ENCODE measurements at places on chromosomes 2 and 18. TPM values are rescaled to one million over a fixed set of nuclear protein-coding genes. Genes with fewer than 3 reads are reported as not detected.

The GPR55 gene
- total RNA-seq, result 0.39 TPM

The REG3G gene
- total RNA-seq, result not detected

The ABCG8 gene
- not detected for total RNA-seq

The RGPD3 gene
- total RNA-seq, result 0.10 TPM

The C2orf80 gene
- total RNA-seq, result not detected

The TNS1 gene
- 581 TPM for total RNA-seq

The KIAA2012 gene
- total RNA-seq, result not detected

The VAPA gene
- 249 TPM for total RNA-seq
